Activated CD4-positive, alpha-beta T cell treated with anti-CD3 and anti-CD28 coated beads for 24 hours (primary cell): ENCODE measurements at places on chromosomes 4 and X.

DNA sequence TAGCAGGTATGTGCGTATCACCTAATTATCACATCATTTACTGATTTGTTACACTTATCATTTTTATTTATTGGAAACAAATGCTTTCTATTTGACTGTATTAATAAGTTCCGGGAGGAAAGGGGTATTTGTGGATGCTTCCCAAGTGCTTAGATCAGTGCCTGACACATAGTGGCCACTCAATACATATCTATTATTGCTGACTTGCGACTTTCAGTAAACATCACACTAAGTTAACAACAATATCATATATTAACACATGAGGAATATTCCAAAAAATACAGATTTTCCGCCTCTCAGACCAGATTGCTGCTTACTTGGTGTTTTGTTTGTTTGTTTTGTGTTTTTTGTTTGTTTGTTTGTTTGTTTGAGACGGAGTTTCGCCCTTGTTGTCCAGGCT is 52.6 kb upstream of the ZFP42 start:
- DNase-seq = no peak

- DNase-seq = no peak
Measured at GRCh38 chrX:10677490-10677889, 57.1 kb upstream of the MID1 start.

- DNase-seq = peak; percentile 54
Measured at GRCh38 chr4:98928131-98928504, 815 bp downstream of the EIF4E start.

DNA sequence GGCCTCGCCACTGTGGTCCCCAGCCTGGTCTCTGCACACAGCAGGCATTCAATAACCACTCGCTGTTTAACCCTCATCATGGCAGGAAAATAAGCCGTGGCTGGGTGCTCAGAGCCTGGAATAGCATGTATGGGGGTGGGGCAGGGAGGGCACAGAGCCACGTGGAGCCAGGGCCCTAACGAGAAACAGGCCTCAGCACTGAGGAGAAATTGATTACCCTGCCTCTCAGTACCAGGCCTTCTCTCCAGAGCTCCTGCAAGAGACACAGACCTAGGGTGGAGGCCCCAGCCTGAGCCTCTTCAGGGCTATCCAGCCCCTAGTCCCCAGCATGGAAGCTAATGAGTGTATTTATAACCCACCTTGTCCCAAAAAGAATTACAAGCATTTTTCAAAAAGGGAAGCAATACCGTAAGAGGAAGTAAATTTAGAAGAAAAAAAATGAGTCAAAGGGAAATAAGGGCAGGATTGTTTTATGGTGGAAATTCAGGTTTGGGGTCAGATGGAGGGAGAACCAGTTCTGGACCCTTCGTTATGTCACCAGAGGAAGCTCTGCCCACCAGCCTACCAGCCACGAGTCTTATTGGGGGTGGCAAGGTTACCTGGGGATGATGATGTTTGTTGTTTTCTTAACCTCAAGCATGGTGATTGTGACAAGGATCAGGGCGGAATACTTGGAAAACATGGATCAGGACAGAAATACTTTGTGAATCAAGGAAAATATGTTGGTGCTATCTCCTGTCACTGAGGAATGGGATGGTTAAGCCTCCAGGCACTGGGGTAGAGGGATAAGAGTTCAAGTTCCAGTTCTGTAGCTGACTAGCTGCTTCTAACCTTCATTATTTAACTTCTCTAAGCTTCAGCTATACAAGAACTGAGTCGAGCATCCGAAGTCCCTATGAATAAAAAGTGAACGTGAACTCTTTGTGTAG is 101.9 kb upstream of the RBPJ start:
- no peak for DNase-seq

DNA sequence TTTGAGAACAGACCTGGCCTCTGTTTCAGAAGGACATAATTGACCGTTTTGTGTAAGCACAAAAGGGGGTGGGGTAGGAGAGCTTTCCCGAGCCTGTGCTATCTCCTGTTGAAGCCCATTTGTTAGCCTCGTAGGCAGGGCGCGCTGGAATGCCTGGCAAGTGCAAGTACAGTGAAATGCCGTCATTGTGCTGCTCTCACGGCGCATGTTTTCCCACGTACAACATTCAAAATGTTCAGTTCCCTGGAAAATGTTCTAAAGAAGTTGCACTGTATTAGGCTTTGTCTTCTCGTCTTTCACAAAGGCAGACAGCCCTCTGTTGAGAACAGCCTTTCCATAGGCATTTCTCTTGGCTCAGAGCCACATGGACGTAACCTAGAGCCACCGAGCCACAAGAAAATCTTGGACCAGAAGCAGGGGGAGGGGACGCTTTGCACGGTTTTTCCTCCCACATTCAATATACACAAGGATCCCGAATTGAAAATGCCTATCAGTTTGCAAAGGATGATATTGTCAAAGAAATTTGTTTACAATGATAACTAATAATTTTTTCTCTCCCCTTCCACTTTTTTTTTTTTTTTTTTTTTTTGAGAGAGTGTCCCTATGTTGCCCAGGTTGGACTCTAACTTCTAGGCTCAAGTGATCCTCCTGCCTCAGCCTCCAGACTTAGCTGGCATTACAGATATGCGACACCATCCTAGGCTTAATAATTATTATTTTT is 54.6 kb upstream of the RAPGEF2 start:
- no peak for DNase-seq

DNA sequence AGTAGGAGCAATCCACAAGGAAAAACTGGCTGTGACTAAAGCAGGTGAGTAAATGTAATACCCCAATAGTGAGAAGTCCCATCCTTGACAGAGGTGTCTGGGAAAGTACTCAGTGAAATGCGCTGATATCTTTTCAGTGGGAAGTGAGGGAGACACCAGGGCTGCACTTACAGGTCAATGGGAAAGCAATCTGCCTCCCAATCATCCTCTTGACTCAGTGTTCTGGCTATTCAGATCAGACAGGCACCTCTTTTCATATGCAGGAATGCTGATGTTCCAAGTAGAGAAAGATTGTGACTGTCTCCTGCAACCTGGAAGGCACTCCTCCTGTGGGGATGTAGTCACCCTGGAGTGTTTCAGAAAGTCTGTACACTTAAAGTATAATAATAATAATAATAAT is 39.9 kb upstream of the SPIN2A start:
- no peak for DNase-seq

DNA sequence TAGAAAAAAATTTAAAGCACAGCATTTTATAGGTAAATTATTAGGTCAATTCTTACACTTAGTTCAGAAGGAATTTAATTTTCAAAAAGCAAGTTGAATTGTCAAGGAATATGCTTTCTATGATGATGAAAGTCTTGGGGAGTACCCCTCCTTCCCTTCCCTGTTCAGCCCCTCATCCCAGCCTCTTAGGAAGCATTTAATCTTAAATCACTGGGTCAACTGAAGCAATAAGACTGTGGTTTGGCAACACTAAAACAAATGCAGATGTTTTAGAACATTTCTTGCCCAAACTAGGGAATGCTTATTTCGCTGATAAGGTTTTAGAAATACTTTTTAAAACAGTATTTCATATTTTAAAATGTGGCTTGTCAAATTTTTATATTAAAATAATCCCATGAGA is 19.1 kb upstream of the ARSJ start:
- no peak for DNase-seq

- DNase-seq = no peak
Measured at GRCh38 chrX:1778817-1779216, 164.0 kb downstream of the ASMT start.

DNA sequence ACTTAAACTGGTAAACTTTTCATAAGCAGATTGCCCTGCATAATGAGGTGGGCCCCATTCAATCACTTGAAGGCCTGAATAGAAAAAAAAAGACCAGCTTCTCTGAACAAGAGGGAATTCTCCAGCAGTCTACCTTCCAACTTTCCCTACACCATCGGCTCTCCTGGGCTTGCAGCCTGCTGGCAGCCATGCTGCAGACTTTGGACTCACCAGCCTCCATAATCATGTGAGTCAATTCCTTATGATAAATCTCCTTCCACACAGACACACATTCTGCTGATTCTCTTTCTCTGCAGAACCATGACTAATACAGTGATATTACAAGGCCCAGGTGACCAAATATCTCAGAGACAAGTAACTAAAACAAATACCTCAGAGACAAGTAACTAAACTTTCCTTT is 113.8 kb upstream of the WDR17 start:
- DNase-seq = no peak

DNA sequence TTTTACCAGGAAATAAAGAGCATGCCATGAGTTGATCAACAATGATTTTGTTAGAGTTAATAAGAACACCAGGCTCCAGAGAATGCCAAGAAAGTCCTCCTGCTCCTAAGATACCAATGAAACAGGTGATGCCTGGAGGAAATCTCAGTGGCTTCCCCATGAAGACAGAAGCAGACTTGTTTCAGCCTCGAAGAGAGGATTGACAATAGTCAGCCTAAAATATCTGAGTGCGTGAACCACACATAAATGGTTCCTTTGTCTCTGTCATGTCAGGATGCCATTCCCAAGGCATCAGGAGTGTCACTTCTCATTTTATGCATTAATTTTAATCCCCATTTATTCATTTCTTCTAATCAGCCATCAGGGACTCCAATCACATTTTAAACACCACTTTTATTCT is 69.6 kb downstream of the PHOX2B start:
- DNase-seq = no peak

GRCh38 chr4:124409044-124409443 is 303.5 kb downstream of the ANKRD50 start:
- DNase-seq = no peak

DNA sequence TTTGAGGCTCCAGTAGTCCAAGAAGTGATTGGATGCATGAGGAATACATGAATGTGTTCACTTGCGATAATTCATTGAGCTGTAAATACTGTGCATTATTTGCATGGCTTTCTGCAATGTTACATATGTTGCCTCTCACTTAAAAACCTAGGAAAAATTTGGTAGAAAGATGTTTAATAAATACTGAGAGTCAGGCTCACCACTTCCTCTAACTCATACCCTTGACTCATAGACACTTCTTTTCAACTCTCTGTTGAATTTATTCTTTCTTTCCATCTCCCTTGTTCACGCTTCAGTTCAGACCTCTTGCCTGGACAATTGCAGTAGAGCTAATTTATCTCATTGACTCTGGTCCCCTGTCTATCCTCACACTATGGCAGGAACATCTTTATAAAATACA is 35.8 kb upstream of the LEF1 start:
- DNase-seq = no peak

GRCh38 chr4:168604496-168605373 is 107.9 kb downstream of the PALLD start:
- no peak for DNase-seq

DNA sequence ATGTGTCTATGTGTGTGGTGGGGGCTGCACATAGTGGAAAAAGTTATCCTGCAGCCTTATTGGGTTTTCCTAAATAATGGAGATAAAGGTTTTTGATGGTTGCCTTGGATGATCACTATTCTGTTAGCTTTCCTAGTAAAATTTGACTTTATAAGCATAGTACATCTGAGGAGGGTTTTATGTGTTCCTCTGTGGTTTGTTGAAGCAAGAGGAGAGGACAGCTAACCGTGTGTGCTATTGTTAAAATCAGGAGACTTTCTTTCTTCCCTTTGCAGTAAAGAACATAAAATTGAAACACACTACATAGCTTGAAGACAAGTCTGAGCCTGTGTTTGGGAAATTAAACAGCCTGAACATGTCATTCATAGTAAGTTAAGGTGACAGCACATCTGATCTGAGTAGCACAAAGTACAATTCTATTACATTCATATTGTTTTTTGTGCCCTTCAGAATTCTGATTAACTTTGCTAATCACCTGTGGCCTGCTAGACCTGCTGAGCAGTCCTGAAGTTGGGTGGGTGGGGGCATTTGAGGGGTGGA is 36.8 kb downstream of the C4orf51 start:
- no peak for DNase-seq

DNA sequence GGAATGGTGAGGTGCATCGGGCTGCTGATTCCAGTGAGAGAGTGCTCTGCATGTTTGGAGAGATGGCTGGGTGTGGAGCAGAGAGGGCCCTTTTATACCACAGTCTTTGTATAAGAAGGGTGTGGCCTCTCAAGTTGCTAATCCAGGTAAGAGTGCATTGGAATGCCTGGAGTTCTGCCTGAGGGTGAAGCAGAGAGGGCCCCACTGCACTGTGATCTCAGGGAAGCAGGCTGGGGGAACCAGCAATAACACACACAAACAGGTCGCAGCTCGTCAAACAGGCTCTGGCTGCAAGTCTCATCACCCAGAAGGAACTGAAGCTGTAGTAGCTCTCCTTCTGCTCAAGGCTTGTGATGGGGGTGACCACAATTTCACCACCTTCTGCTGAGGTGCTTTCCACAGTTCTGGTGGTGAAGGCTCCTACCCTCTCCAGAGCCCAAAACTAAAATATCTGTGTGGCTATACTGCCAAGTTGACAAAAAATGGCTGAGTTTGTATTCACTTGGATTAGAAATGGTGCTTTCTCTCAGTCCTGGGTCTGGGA is 687.4 kb upstream of the HS3ST1 start:
- DNase-seq = no peak

- no peak for DNase-seq
Measured at GRCh38 chr4:18419780-18420179, 398.2 kb upstream of the LCORL start.

DNA sequence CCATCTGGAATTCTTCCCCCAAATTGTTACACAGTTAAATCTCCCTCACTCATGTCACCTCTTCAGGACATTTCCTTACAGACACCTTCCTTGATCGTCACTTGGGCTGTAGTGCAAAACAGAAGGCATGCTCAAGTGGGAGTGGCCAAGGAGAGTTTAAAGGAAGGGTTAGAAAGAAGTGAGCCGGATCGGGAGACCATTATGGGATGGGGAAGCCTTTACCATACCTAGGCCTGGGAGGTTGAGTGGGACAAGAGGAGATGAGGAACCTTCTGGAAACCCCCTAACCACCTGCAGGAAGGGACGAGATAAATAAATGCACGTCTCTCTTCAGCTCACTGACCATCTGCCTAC is 102.7 kb downstream of the UCHL1 start:
- no peak for DNase-seq

GRCh38 chrX:138011468-138011867 is 445.5 kb downstream of the ZIC3 start:
- DNase-seq = no peak

GRCh38 chr4:80980239-80980638 is 50.3 kb upstream of the BMP3 start:
- no peak for DNase-seq

DNA sequence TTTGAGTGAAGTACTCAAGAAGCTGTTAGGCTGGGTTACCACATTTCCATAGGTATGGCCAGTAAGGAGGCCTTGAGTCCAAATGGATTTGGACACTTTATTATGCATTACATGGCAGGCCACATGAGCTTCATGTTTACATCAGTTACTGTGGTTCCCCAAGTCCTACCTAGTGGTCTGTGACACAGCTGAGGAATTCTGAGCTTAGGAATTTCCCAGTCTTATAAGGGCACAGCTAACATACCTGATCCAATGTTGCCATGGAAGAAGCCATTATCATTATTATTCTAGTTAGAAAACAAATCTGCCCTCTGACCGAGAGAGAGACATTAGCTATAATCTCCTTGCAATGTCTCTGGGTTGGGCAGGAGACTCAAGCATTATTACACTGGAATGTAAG is 174.4 kb upstream of the NUDT10 start:
- no peak for DNase-seq

- DNase-seq = no peak
Measured at GRCh38 chr4:146098978-146099377, 76.5 kb upstream of the LSM6 start.

- no peak for DNase-seq
Measured at GRCh38 chr4:128387600-128388351, 100.2 kb upstream of the PGRMC2 start.
